ENCODE measurements at places on chromosomes 3 and 15.

DNA sequence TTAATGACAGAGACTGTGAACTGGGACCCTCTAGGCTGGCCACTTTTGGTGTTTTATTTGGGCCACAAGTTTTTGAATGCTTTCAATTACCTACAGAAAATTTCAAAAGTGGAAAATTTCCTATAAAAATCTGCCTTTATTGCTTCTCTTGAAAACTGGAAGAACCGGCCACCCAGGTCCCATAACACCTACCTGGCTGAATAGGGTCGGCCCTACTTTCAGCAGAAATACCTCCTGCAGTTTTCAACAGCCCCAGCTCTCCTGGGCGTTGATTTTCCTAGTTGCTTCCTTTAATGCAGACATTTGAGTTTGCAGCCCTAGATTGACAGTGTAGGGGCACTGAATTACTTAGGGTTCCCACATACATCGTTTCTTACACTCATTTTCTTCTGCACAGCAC, 719 bp upstream of the SRPRB start:
- no peak for DNase-seq

DNA sequence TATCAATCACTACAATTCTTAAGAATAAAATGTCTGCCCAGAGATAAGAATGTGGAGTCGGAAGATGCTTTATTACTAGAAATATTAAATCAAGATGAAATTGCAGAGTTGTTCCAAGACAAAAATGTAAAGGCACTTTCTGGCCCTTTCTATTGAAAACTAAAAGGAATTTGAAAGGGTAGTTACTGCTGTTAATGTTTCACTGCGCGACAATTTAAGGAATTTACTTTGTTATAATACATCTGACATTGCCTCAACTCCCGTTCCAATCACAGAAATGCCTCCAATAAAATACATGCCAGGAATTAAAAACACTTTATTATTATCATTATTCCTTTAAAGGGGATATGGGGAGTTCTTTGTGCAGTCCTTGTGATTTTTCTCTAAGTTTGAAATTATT, 26.4 kb downstream of the RSL24D1 start:
- DNase-seq: no peak

- no peak for DNase-seq
These were observed 728.4 kb upstream of the GOLIM4 start for GRCh38 chr3:168824107-168824506.

GRCh38 chr3:99774467-99774866, 43.2 kb upstream of the CMSS1 start:
- no peak for DNase-seq

- DNase-seq: no peak
These were observed 89.6 kb downstream of the AAGAB start for GRCh38 chr15:67164811-67165253.

- DNase-seq: peak; percentile 76
These were observed 15.3 kb upstream of the ADIPOQ start for GRCh38 chr3:186826976-186827857.

DNA sequence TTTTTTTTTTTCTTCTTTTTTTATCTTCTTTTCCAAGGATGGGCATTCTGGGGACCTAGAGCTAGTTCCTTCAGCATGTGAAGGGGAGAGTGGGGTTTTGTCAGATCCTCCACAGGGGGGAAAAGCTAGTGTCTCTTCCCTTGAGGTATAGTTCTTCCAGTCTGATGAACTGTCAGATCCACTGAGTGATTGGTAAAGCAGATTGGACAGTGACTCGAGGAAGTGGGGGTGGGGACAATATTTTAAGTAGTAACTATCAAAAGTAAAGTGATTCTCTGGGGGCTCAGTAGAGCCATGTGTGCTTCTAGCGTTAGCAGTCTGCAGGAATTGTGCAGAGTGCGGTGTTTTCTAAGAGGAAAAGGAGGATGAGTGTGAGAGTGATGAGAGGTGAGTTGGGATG, 62.0 kb upstream of the TRIM71 start:
- no peak for DNase-seq

DNA sequence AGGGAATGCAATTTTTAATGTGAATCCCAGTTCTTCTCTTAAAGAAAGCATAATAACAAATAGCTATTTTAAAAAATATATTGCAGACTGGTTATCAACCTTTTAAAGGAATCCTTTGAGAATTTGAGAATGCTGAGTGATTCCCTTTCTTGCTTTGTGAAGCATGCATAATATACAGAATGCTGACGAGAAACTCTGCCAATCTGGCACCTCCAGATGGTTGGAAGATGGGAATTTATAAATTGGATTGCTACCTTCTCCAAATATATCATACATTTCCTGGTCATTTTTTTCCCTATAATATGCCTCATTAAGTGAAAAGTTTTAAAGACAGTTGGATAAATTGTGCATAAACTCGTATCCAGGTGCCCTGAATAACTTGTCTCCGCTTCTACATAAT, 333.9 kb upstream of the ARPP21 start:
- DNase-seq: no peak

GRCh38 chr15:68730471-68730919, 90.2 kb downstream of the ANP32A start:
- no peak for DNase-seq

DNA sequence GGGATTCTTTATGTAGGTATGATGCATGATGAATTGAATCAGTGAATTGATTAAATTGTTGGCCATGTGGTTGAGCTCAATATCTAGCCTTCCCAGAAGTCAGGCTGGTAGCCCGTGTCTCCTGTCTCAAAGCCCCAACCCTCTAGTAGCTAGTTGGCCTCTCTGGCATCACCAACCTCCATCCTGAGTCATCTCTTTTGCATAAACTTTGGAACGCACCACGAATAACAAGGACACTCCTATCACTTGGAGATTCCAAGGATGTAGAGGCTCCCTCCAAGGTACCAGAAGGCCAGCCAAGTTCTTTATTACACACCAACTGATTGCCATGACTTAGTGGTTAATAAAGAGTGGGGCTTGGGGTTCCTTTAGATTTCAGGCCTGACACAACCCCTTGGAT, 148.4 kb downstream of the APBA2 start:
- DNase-seq: no peak

- no peak for DNase-seq
These were observed 52.3 kb upstream of the CGNL1 start for GRCh38 chr15:57323806-57324589.

GRCh38 chr15:72285927-72286516, 13.7 kb upstream of the PARP6 start:
- peak; percentile 13 for DNase-seq

- DNase-seq: no peak
These were observed 12.6 kb upstream of the SPINK8 start for GRCh38 chr3:48345946-48346572.

GRCh38 chr15:43250785-43251184, 15.9 kb downstream of the TGM5 start:
- no peak for DNase-seq

GRCh38 chr3:18201315-18201714, 223.8 kb downstream of the SATB1 start:
- no peak for DNase-seq

DNA sequence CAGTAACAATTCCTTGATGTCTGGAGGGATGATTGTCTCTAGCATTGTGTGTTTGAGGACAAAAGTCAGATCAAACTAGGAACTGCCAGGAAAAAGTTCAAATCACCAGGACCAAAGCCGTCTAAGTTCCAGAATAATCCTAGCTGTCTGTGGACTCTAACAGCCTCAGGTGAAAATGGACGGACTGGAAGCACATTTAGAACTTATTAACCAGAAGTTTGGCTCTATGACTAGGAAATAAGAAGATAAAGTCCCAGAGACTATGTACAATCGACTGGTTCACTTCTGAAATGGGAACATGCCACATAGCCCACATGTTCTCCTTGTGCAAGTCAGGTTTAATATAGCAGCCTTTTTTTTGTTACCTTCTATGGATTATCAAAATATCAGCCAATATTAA, 50.6 kb upstream of the SGO1 start:
- DNase-seq: no peak

DNA sequence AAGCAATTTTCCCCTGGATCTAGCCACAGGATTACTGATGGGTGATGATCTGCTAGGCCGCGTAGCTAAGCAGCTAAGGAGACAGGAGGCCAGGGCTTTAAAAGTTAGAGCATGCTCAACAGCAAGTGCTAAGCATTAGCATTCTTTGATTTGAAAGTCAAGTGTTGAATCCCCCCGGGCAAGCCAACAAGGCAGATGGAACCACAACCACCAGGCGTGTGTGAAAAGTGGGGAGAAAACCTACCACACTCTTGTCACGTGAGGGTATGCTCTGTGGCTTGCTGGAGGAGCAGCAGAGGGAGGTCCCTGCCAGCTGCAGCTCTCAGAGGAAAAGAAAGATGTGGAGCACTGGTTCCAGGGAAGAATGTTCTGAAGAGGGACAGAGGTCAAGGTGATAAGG, 20.9 kb downstream of the SLC51A start:
- no peak for DNase-seq

DNA sequence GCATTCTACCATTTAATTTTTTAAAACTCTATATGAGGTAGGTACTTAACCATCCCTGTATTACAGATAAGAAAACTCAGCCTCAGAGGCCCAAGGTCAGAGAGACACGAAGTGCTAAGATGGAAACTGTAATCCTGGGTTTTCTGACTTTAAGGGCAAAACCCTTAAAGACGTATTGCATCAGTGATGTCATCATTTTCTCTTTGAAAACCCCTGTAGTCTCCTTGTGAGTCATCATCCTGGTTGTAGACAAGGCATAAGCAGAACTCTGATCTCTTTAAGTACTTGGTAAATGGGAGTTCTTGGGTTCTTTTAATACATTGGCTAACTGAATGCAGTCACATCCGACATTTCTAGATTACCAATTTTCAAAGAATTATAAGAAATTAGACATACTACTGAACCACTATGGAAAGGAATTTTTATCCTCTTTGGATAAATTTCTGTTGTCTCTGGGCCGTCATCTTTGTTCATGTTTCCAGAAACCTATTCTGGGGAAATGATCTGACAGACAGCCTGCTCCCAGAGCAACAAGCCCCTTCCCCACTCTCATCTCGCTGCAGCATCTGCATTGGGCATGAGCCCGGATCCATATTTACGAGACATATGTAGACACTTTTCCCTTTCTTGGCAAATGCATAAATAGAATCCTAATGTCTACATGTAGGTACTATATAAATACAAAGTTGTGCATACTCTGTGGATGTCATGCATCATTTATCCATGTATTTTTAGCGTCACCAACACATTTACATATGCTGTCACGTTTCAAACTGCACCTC, 48.7 kb upstream of the MDFIC2 start:
- no peak for DNase-seq

- DNase-seq: no peak
These were observed 225.5 kb downstream of the RORA start for GRCh38 chr15:61003437-61004218.

- no peak for DNase-seq
These were observed at the start of gene PLAAT1 for GRCh38 chr3:193240850-193241706. TSS of gene PLAAT1 (plus strand) at chr3:193241222. CDS start at chr3:193255651, 14,429 bp downstream.

DNA sequence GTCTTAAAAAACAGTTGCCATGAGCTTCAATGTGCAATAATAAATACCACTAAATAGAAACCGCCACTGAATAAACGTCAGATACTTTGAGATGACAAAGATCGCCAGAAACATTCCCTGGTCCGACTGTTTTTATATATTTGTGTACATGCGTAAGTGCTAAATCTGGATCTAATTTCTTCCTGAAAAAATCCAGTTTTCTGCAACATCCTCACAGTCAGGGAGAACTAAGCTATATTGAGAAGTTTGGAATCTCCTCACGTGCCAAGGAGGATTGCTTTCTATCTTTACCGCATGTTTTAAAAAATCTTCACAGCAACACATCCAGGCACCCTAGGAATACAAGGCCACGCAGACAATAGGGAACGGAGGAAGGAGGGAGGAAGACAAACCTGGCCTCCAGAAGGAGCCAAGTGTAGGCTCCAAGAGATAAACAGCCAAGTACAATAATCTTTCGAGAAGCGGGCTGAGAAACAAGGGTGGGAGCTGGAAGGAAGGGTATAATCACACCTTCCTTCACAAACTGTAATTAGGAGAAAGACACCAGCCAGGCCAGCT, 5.7 kb downstream of the VGLL4 start:
- DNase-seq: no peak

DNA sequence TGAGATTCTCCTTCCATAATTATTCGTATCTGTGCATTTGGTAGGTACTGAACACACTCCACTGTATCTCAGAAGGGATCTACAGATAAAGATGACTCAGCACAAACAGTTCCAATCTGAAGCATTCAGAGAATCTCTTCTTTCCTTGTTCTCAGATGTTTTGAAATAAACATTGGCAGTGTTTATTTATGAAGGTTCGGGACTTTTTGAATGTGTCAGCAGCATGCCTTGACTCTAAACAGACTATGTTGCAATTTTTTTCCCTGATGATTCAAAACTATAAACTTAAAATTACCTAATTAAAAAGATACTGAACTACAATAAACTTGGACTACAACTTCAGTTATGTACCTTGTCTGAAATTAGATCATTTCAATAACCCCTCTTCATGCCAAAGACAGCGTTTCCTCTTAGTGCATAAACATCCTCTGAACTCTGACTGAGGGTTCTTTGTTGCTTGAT, 612.9 kb upstream of the TBL1XR1 start:
- no peak for DNase-seq

GRCh38 chr15:70672081-70672480, 91.3 kb downstream of the UACA start:
- DNase-seq: no peak

DNA sequence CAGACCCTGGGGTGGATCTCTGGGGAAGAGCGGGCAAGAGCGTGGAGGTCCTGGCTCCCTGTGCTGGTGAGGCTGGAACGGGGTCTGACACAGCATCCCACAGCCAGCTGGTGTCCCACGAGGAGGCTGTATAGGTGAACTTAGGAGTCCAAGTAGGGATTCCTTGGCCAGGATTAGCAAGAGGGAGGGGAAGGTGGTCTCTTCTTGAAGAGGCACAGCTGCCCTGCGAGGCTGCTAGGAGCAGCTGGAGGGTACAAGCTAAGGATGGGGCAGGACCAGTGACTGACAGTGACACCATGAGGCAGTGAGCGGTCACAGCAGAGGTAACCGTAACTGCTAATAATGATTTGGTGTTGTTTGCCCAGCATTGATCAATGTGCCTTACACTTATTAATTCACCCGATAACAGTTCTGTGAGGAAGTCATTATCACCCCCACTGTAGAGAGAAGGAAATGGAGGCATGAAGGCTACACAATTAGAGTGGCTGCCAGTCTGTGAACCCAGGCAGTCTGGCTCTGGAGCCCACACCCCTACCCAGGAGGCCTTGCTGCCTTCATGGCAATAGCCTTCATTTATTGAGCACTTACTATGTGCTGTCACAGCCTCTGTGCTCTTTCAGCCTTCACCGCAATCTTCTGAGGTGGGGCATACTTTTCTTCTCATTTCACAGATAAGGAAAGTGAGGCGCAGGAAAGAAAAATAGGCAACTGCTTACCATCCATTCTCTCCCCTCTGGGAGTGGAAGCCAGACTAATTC, 59.4 kb downstream of the TMEM44 start:
- no peak for DNase-seq

GRCh38 chr3:141087778-141088130, 36.6 kb downstream of the SPSB4 start:
- no peak for DNase-seq

DNA sequence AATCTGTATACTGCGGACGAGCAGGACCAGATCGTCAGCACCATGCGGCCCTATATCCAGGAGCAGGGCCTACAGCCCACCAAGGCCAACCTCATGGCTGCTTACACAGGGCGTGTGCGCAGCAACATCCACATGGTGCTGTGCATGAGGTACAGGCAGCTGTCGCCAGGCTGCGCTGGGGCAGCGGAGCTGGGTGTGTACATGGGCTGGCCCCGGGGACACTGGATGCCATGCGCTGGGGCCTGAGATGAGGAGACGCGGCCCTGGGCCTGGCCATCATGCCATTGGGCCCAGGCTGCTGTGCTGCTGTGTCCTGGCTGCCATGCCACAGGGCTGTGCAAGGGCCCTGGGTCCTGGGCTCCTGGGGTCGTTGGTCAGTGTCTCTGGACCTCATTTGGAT, 61.5 kb downstream of the SEMA3G start:
- no peak for DNase-seq

Measured in stimulated activated CD8-positive, alpha-beta memory T cell treated with anti-CD3 and anti-CD28 coated beads, Interleukin-15, amount 100 ng/mL, for 4 hours (primary cell).